Parietal lobe (tissue), 2 donors: ENCODE measurements at places on chromosomes 12 and 14. TPM values are rescaled to one million over a fixed set of nuclear protein-coding genes. Genes with fewer than 3 reads are reported as not detected.

AKAP3 gene
- 2.5 TPM for total RNA-seq

SRGAP1 gene
- total RNA-seq = 99.2 TPM

FOXM1 gene
- 3.4 TPM for total RNA-seq

PLCZ1 gene
- total RNA-seq = not detected

ARHGAP9 gene
- total RNA-seq = 0.94 TPM

COX8C gene
- total RNA-seq = not detected

KRT71 gene
- not detected for total RNA-seq

TMEM132D gene
- 7.5 TPM for total RNA-seq

UBE2N gene
- 139 TPM for total RNA-seq

TAC3 gene
- 0.94 TPM for total RNA-seq

TRIM9 gene
- 107 TPM for total RNA-seq

NOXRED1 gene
- total RNA-seq = 0.94 TPM

CCDC196 gene
- total RNA-seq = not detected

NRL gene
- total RNA-seq = 2.2 TPM

ACVRL1 gene
- 6.6 TPM for total RNA-seq

SERPINA1 gene
- total RNA-seq = 1.9 TPM

IL31 gene
- total RNA-seq = not detected

OTUB2 gene
- total RNA-seq = 5.6 TPM

SRRM4 gene
- total RNA-seq = 19.7 TPM

PTGER2 gene
- total RNA-seq = not detected

LTBP2 gene
- 0.94 TPM for total RNA-seq

KCNJ8 gene
- 4.4 TPM for total RNA-seq

NKX2-1 gene
- total RNA-seq = 1.6 TPM

SMCO2 gene
- total RNA-seq = 2.2 TPM

TSHR gene
- total RNA-seq = 0.63 TPM

GLT1D1 gene
- 8.1 TPM for total RNA-seq

NPFF gene
- total RNA-seq = not detected

HOXC11 gene
- total RNA-seq = not detected

PLEKHD1 gene
- 0.31 TPM for total RNA-seq

LRTM2 gene
- 8.1 TPM for total RNA-seq

ADGRD1 gene
- total RNA-seq = 4.1 TPM

VRTN gene
- not detected for total RNA-seq

CKB gene
- total RNA-seq = 304 TPM

MEG3 gene
- total RNA-seq = 389 TPM

CLEC4D gene
- total RNA-seq = not detected

IFI27L1 gene
- 5.3 TPM for total RNA-seq

ANHX gene
- not detected for total RNA-seq

CEBPE gene
- not detected for total RNA-seq

MYH7 gene
- 0.31 TPM for total RNA-seq

ETFBKMT gene
- total RNA-seq = 3.4 TPM

CACNA1C gene
- 54.8 TPM for total RNA-seq

MIPOL1 gene
- 33.8 TPM for total RNA-seq

MUCL1 gene
- total RNA-seq = not detected

TRMT5 gene
- total RNA-seq = 21.0 TPM

TAS2R20 gene
- 26.0 TPM for total RNA-seq

OTOGL gene
- total RNA-seq = 0.31 TPM

KICS2 gene
- 6.9 TPM for total RNA-seq

NCKAP5L gene
- 25.0 TPM for total RNA-seq

MDGA2 gene
- 54.1 TPM for total RNA-seq

FAR2 gene
- total RNA-seq = 37.9 TPM

RPL10L gene
- not detected for total RNA-seq

RTL1 gene
- total RNA-seq = not detected

HCAR2 gene
- not detected for total RNA-seq

NTF3 gene
- 8.5 TPM for total RNA-seq

STXBP6 gene
- 13.8 TPM for total RNA-seq

SOCS2 gene
- 35.4 TPM for total RNA-seq

MORN3 gene
- total RNA-seq = 3.8 TPM
